ENCODE measurements at places on chromosomes 5 and 9.

- no peak for DNase-seq
Measured at GRCh38 chr5:127754259-127754658, 51.1 kb downstream of the CCDC192 start.

- DNase-seq = no peak
Measured at GRCh38 chr9:121156263-121156731, 45.4 kb downstream of the RAB14 start.

GRCh38 chr9:125794708-125795107 lies 47.5 kb downstream of the PBX3 start:
- no peak for DNase-seq

- no peak for DNase-seq
Measured at GRCh38 chr5:137496919-137497318, 2.2 kb downstream of the SPOCK1 start.

GRCh38 chr5:79842006-79842881 lies 148.8 kb downstream of the MTX3 start:
- peak; percentile 77 for DNase-seq

- DNase-seq = no peak
Measured at GRCh38 chr5:84231433-84231832, 153.2 kb downstream of the EDIL3 start.

Data from SK-N-DZ (cell line).